ENCODE measurements at places on chromosomes 1 and 21. TPM values are rescaled to one million over a fixed set of nuclear protein-coding genes. Genes with fewer than 3 reads are reported as not detected.

GRCh38 chr21:15029077-15029476 lies 35.7 kb downstream of the NRIP1 start:
- H3K4me1 ChIP-seq, result peaks cover 52% of the 10 kb centered on the region
- DNase-seq, result no peak

GRCh38 chr1:241518476-241519307 lies 863 bp downstream of the FH start:
- H3K27ac ChIP-seq, result peak overlapping the region; percentile 93
- peak overlapping the region; percentile 87 for H3K4me3 ChIP-seq
- peaks cover 13% of the 10 kb centered on the region for H3K27me3 ChIP-seq
- no peak for DNase-seq
- peaks cover 12% of the 10 kb centered on the region for H3K4me1 ChIP-seq

DNA sequence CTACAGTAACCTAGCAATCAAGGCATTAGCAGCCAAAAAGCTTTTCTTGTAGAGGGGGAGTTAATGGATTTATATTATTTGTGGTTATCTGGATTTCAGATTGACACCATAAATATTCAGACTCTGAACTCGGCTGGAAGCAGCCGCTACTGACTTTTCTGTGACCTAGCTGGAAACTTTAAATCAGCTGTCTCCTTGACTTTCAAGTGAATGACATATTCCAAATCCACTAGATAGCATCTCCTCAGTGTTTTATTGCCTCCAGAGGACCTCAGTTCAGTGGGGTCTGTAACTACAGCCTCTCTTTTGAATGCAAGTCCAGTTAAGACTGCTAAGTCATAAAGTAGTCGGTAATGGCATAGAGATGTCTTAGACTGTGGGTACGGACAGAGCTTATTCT lies 448.5 kb downstream of the NUF2 start:
- no peak overlapping the region for H3K4me3 ChIP-seq
- H3K27ac ChIP-seq, result no peak overlapping the region

DNA sequence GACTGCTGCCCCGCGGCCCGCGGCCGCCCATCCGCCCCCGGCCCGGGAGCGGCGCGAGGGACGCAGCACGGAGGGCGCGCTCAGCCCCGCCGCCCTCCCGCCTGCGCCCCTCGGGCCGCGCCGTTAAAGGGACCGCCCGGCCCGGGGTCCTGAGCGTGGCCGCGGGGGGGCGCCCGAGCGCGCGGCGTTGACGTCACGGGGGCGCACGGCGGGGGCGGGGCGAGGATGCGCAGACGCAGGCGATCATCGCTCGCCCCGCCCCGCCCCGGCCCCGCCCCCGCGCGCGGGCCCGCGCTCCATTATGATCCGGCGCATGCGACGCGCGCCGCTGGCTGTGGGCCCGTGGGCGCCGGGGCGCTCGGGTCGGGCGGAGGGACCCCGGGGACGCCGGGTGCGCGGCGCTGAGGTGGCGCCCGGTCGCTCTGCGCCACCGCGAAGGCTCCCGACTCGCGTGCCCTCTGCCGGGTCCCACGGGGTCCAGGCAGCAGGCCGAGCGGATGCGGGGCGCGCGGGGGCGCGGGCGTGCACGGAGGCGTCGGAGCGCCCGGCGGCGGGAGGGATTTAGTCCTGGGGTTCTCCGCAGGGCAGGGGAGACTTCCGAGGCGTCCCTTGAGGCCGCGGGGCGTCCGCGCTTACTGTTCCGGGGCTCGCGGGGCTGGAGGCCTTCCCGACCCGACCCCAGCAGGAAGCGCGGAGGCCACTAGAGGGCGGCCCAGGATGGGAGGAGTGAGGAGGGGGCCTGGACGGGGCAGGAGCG lies at the start of gene DVL1:
DVL1 (minus strand) TSS at position 163 of the 757 bp plus-strand sequence. CDS start 353 bp downstream, outside the sequence.
- no peaks in the 10 kb centered on the region for H3K27me3 ChIP-seq
- H3K4me1 ChIP-seq, result peaks cover 42% of the 10 kb centered on the region
- H3K27ac ChIP-seq, result peak within 1 kb of the TSS; percentile 90
- peak within 1 kb of the TSS; percentile 55 for H3K4me3 ChIP-seq
- no peaks in the 10 kb centered on the region for H3K36me3 ChIP-seq

- no peaks in the 10 kb centered on the region for H3K4me1 ChIP-seq
- H3K36me3 ChIP-seq, result no peaks in the 10 kb centered on the region
- no peak overlapping the region for H3K27ac ChIP-seq
- no peak overlapping the region for H3K4me3 ChIP-seq
- H3K27me3 ChIP-seq, result no peaks in the 10 kb centered on the region
Observed at GRCh38 chr21:18006691-18007090, 187.5 kb upstream of the C21orf91 start.

DNA sequence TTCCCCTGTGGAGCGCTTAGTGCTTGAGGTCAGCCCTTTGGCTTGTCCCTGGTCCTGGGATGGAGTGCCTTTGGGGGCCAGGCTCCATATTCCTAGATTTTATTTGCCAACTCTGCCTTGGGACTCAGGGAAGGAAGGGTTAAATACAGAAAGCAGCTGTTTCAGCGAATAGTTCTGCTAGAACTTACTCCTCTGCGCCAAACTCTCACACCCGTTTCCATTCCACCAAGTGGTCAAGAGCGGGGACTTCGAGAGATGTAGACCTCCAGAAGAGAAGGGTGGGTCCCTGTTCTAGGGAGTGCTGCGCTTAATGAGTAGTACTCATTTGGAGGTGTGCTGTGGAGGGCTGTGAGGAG lies 704 bp upstream of the TOMM40L start:
- no peaks in the 10 kb centered on the region for H3K36me3 ChIP-seq
- peak overlapping the region; percentile 94 for H3K27ac ChIP-seq
- peak overlapping the region; percentile 99 for H3K4me3 ChIP-seq
- H3K4me1 ChIP-seq, result peaks cover 59% of the 10 kb centered on the region

- H3K4me1 ChIP-seq, result peaks cover 48% of the 10 kb centered on the region
- peak overlapping the region; percentile 80 for H3K27ac ChIP-seq
- DNase-seq, result no peak
- H3K4me3 ChIP-seq, result peak overlapping the region; percentile 88
Observed at GRCh38 chr1:228081578-228082213, 812 bp upstream of the ARF1 start.

- H3K27me3 ChIP-seq, result peaks cover 3% of the 10 kb centered on the region
- no peak overlapping the region for H3K4me3 ChIP-seq
- no peaks in the 10 kb centered on the region for H3K4me1 ChIP-seq
- peaks cover 1% of the 10 kb centered on the region for H3K36me3 ChIP-seq
- no peak overlapping the region for H3K27ac ChIP-seq
Observed at GRCh38 chr1:84027368-84027767, 28.4 kb upstream of the TTLL7 start.

- no peak overlapping the region for H3K27ac ChIP-seq
- H3K36me3 ChIP-seq, result peaks cover 9% of the 10 kb centered on the region
- no peaks in the 10 kb centered on the region for H3K4me1 ChIP-seq
- no peaks in the 10 kb centered on the region for H3K27me3 ChIP-seq
Observed at GRCh38 chr1:59674595-59674994, 140.2 kb upstream of the HOOK1 start.

DNA sequence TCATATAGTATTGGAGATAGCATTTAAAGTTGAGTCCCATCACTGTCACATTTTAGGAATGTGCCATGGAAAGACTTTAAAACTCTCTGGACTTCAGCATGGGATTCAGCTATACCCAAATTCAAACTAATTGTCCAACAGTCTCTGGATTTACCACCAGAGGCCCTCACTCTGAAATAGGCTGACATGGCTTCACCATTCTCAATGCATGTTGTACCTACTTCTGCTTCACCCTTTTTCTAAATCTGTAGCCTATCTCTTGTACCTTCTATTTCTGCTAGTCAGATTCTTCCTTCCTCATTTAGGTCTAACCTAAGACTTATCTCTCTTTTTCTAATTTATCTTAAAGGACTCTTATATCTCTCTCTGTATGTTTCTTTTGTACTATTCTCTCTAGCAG lies 512.7 kb upstream of the ZRANB2 start:
- no peak overlapping the region for H3K4me3 ChIP-seq
- H3K27me3 ChIP-seq, result peaks cover 3% of the 10 kb centered on the region
- no peaks in the 10 kb centered on the region for H3K36me3 ChIP-seq
- no peak overlapping the region for H3K27ac ChIP-seq

GRCh38 chr1:150176593-150176992 lies 26.9 kb downstream of the PLEKHO1 start:
- no peaks in the 10 kb centered on the region for H3K36me3 ChIP-seq
- no peaks in the 10 kb centered on the region for H3K27me3 ChIP-seq
- no peak overlapping the region for H3K27ac ChIP-seq
- DNase-seq, result no peak
- H3K4me3 ChIP-seq, result no peak overlapping the region

DNA sequence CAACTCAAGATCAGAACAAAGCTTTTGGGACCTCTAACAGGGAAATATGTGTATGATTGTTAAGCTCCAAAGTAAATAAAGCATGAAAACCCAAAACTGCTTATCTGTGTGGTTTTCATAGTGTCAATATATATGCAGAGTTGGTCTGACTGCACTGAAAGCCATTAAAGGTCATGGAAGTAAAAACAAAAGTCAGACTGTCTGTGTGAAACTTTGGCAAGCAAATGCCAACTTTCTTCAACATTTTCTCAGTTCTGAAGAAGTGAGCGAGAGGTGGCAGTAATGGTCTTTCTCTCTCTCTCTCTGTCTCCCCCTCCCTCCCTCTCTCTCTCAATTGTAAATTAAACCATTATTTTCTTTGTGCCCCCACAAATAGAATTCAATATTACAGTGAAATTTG lies 100.1 kb upstream of the S1PR1 start:
- no peaks in the 10 kb centered on the region for H3K36me3 ChIP-seq
- H3K4me3 ChIP-seq, result peak overlapping the region; percentile 48
- DNase-seq, result peak; percentile 56
- no peaks in the 10 kb centered on the region for H3K27me3 ChIP-seq

- no peak overlapping the region for H3K27ac ChIP-seq
- DNase-seq, result no peak
- H3K36me3 ChIP-seq, result no peaks in the 10 kb centered on the region
- H3K4me3 ChIP-seq, result no peak overlapping the region
- H3K4me1 ChIP-seq, result no peaks in the 10 kb centered on the region
Observed at GRCh38 chr1:112762541-112763500, 47.7 kb upstream of the PPM1J start.

GRCh38 chr21:43919283-43919682 lies 54.3 kb downstream of the AGPAT3 start:
- H3K27ac ChIP-seq, result peak overlapping the region; percentile 80
- peak overlapping the region; percentile 63 for H3K4me3 ChIP-seq
- H3K36me3 ChIP-seq, result no peaks in the 10 kb centered on the region
- DNase-seq, result no peak
- no peaks in the 10 kb centered on the region for H3K27me3 ChIP-seq
- peaks cover 75% of the 10 kb centered on the region for H3K4me1 ChIP-seq

DNA sequence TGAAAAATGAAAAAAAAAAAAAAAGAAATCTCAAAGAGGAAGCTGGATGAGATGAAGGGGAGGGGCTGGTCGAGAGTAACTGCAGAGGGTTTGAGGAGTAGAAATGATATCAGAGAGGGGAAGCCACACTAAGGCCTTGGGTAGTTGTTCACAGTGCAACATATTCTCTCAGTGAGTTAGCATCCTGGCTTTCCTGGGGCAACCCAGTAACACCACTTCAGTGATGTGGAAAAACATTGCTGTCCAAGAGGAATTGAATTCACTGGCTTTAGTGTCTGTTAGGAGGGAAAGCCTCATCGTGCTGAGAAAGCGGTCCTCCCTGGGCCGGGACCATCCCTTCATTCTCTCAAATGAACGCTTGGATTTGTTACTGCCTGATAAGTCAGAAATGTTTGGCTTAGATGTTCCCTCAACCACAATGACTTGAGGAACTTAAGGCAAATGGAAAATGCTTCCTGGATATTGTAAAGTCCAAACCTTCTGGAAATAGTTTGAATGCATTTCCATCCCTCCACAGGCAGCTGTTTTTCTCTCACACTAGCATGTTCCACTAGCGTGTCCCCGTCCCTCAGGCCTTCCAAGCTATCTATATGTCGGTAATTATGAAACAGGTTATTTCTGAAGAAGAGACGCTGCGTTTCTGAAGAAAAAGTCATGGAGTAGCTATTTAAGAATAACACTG lies 12.2 kb downstream of the TGFB2 start:
- no peaks in the 10 kb centered on the region for H3K4me1 ChIP-seq
- no peak for DNase-seq
- H3K27me3 ChIP-seq, result no peaks in the 10 kb centered on the region
- no peaks in the 10 kb centered on the region for H3K36me3 ChIP-seq
- H3K27ac ChIP-seq, result no peak overlapping the region

- H3K4me3 ChIP-seq, result no peak overlapping the region
- no peaks in the 10 kb centered on the region for H3K36me3 ChIP-seq
- peaks cover 11% of the 10 kb centered on the region for H3K27me3 ChIP-seq
- H3K27ac ChIP-seq, result no peak overlapping the region
- DNase-seq, result no peak
Observed at GRCh38 chr1:157429601-157430240, 122.6 kb downstream of the FCRL5 start.

DNA sequence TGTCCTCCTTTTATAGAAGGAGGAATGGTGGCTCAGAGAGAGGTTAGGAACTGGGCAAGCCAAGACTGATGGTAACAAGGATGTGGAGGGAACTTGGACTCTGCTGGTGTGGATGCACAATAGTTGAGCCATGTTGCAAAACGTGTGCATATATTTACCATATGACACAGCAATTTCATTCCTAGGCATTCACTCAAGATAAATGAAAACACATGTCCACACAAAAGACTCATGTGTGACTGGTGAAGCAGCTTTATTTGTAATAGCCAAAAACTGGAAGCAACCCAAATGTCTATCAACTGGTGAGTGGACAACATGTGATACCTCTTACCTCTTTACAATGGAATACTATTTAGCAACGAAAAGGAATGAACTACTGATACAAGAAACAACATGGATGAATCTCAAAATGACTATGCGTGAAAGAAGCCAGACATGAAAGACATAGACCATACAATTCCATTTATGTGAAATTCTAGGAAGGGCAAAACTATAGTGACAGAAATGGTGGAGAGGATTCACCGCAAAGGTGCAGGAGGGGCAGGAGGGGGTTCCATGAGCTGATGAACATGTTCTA lies 36.2 kb downstream of the CAMK2N1 start:
- no peaks in the 10 kb centered on the region for H3K36me3 ChIP-seq
- no peaks in the 10 kb centered on the region for H3K4me1 ChIP-seq

Gene PLA2G2D
- not detected for polyA plus RNA-seq

Gene CELSR2
- polyA plus RNA-seq, result 0.30 TPM

Gene TMPRSS15
- not detected for polyA plus RNA-seq

Gene APOBEC4
- not detected for polyA plus RNA-seq

Gene REN
- not detected for polyA plus RNA-seq

Gene AGT
- not detected for polyA plus RNA-seq

Gene KRTAP10-5
- polyA plus RNA-seq, result not detected

Gene EXTL1
- polyA plus RNA-seq, result not detected

Gene SERPINC1
- not detected for polyA plus RNA-seq

All from naive thymus-derived CD8-positive, alpha-beta T cell (primary cell).